ENCODE measurements at places on chromosomes 5 and 9. TPM values are rescaled to one million over a fixed set of nuclear protein-coding genes. Genes with fewer than 3 reads are reported as not detected.

BTNL8 gene
- total RNA-seq: 0.87 TPM

FBP2 gene
- not detected for total RNA-seq

KCNN2 gene
- 15.4 TPM for total RNA-seq

DNA sequence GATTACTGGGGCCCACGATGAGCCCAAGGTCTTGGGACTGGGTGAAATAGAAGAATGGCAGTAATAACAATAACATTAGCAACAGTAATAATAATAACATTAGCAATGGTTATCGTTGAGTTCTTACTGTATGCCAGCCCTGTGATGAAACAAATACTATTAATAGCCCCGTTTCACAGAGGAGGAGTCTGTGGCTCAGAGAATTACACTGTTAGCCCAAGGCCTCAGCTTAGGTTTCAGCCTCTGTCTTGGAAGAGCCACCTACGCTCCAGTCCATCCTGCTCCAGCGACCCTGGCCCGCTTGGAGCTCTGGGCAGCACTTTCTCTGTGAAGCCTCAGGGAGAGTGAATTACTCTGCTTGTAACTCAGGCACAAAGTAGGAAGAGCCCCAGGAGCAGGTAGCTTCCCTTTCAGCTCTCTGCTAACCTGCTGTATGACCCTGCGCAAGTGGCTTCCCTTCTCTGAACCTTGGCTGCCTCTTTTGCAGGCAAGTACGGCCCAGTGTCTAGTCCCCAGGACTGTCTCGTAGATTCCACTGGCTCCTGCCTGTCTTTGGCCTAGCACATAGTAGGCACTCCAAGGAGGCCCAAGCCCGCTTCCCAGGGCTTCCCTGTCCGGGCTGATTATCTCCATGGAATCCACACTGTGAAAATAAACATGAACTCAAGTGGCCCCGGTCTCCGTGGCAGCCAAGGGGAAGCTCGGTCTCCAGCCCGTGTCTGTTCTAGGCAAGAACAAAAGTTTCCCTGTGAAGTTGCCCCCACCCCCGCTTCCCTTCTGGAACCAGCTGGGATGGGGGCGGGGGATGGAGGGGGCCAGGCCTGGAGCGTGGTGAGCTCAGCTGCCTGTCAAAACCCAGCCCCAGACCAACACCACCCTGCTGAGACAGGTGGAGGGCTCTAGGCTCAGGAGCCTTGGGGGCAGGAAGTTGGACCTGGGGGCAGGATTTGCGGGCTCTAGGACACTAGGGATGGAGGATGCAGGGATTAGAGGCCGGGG is 26.2 kb upstream of the LMX1B start:
- peaks cover 45% of the 10 kb centered on the region for H3K4me1 ChIP-seq
- H3K27ac ChIP-seq: no peak overlapping the region
- DNase-seq: no peak
- no peaks in the 10 kb centered on the region for H3K36me3 ChIP-seq

- no peaks in the 10 kb centered on the region for H3K36me3 ChIP-seq
- no peak overlapping the region for H3K27ac ChIP-seq
Measured at GRCh38 chr5:72799721-72800120, 16.7 kb upstream of the TNPO1 start.

GRCh38 chr5:126233256-126233655 is 190.0 kb upstream of the GRAMD2B start:
- peaks cover 14% of the 10 kb centered on the region for H3K4me1 ChIP-seq
- no peak overlapping the region for H3K4me3 ChIP-seq
- peaks cover 3% of the 10 kb centered on the region for H3K27me3 ChIP-seq
- no peak overlapping the region for H3K27ac ChIP-seq

DNA sequence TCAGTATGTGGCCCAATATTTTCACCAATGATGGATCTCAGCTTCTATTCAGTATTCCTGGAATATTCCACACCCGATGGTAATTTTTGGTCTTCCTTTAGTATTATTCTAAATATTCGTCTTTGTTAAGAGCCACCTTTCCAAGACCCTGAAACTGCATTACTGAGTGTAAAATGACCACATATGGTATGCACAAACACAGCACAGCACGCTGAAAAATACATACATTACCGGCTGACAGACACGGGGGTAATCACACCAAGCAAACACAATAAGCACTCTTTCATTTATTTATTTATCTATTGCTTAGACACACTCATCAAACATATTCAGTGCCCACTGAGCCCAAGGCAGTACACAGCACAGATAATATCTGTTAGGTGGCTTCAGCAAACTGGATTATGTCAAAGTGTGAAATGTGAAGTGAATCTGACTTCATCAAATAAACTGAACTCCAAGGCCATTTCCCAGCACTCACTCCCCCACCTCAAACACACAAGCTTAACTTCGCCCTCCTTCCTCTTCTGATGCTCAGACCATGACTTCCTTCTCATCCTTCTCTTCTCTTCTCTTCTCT is 1637.8 kb upstream of the C9orf72 start:
- H3K4me3 ChIP-seq: peak overlapping the region; percentile 91
- peaks cover 23% of the 10 kb centered on the region for H3K4me1 ChIP-seq
- peak overlapping the region; percentile 57 for H3K27ac ChIP-seq
- no peaks in the 10 kb centered on the region for H3K36me3 ChIP-seq
- peaks cover 61% of the 10 kb centered on the region for H3K27me3 ChIP-seq

- H3K4me1 ChIP-seq: peaks cover 7% of the 10 kb centered on the region
- no peaks in the 10 kb centered on the region for H3K27me3 ChIP-seq
- H3K27ac ChIP-seq: no peak overlapping the region
- peaks cover 48% of the 10 kb centered on the region for H3K36me3 ChIP-seq
Measured at GRCh38 chr5:32598997-32599549, 13.7 kb downstream of the SUB1 start.

DNA sequence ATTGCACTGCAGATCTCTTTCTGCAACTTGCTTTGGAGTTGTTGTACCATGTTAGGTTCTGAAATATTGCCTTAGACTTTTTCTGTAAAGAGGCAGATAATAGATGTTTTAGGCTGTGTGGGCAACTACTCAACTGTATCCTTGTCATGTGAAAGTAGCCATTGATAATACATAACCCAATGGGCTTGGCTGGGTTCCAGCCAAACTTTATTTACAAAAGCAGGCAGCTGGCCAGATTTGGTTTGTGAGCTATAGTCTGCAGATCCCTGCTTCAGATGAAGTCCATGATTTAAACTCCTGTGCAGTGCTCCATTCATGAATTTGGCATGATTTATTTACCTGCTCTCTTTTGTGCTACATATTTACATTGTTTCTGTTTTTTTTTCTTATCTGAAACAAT is 300.4 kb downstream of the IRX2 start:
- no peak overlapping the region for H3K4me3 ChIP-seq
- no peaks in the 10 kb centered on the region for H3K36me3 ChIP-seq
- H3K27ac ChIP-seq: no peak overlapping the region
- H3K27me3 ChIP-seq: peaks cover 25% of the 10 kb centered on the region
- DNase-seq: no peak

DNA sequence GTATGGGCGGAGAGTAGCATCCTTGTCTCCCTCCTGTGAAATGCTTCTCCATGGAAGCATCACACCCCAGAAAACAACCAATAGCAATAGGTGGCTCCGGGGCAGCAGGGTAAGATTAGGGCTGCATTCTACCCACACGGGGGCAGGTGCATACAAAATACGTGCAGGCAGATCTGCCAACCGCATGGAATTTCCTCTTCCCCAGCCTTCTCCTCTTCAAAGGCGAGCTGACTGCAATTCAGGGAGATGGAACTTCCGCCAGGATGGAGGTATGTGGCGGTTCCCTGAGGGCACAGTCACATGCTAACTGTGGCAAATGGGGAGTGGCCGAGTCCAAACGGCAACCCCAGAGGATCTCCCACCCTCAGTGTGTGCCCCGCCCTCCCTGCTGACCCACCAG is 81.5 kb downstream of the LMNB1 start:
- H3K27me3 ChIP-seq: no peaks in the 10 kb centered on the region
- H3K4me1 ChIP-seq: peaks cover 15% of the 10 kb centered on the region
- no peak for DNase-seq
- H3K36me3 ChIP-seq: peaks cover 15% of the 10 kb centered on the region
- H3K27ac ChIP-seq: no peak overlapping the region

- DNase-seq: no peak
- H3K27me3 ChIP-seq: no peaks in the 10 kb centered on the region
- no peak overlapping the region for H3K4me3 ChIP-seq
Measured at GRCh38 chr5:90399251-90399650, 10.3 kb downstream of the CETN3 start.

DNA sequence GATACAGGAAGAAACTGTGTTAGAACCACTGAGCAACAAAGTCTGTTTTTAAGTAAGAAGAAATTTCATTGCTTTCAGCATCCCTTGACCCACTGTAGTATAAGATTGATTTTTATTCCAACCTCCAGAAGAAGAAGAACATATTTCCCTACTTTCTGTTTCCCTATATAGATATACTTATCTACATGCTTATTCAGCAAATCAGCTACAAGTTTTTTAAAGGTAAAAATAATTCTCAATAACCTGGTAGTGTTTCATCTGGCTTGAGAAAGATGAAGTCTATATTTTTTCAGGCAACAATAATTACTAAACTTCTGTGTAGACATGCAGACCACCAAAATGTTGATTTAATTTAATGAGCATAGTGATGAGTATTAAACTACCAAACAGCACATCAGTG is 201.0 kb downstream of the OSTF1 start:
- DNase-seq: no peak
- no peak overlapping the region for H3K27ac ChIP-seq
- no peaks in the 10 kb centered on the region for H3K4me1 ChIP-seq
- no peaks in the 10 kb centered on the region for H3K27me3 ChIP-seq
- H3K36me3 ChIP-seq: no peaks in the 10 kb centered on the region

DNA sequence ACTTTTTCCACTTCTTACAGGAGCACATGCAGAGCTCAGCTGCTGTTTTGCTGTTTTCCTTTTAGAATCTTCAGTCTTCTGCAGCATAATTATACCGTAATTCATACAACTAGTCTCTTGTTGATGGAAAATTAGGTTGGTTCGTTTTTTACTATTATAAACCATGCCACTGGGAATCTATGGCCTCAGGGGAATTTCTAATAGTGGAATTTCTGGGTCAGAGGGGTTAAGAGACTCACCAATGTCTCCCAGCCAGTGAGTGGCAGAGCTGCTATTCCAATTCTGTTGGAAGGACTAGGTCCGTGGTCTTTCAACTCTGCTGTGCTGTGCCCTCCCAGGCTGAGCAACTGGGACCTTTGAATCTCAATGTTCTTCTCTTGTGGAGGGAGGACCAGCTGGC is 282.5 kb downstream of the ZSWIM6 start:
- peaks cover 8% of the 10 kb centered on the region for H3K27me3 ChIP-seq
- no peaks in the 10 kb centered on the region for H3K4me1 ChIP-seq
- DNase-seq: no peak
- H3K36me3 ChIP-seq: no peaks in the 10 kb centered on the region
- no peak overlapping the region for H3K4me3 ChIP-seq
- H3K27ac ChIP-seq: no peak overlapping the region

Data from type B pancreatic cell (in vitro differentiated cells).